ENCODE measurements at places on chromosomes 3 and 15.

DNA sequence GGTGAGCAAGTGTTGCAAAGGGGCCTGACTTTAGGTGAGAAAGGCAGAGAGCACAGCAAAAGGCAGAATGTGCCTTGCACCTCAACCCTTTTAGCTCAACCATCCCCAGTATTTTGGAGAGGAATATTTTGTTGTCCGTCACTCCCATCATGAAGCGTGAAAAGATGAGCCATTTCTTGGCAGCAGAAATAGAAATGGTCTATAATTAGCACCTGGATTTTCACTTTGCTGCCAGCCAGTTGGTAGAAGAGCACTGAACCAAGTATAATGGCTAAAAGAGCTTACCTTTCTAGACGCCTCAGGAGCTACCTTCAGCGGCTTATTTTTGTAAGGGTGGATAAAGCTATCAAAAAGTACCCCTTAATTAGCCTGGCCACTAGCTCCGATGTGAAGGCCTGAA lies 406.7 kb downstream of the OCA2 start:
- DNase-seq = no peak

- DNase-seq = no peak
Observed at GRCh38 chr3:117549716-117550115, 840.1 kb downstream of the TUSC7 start.

DNA sequence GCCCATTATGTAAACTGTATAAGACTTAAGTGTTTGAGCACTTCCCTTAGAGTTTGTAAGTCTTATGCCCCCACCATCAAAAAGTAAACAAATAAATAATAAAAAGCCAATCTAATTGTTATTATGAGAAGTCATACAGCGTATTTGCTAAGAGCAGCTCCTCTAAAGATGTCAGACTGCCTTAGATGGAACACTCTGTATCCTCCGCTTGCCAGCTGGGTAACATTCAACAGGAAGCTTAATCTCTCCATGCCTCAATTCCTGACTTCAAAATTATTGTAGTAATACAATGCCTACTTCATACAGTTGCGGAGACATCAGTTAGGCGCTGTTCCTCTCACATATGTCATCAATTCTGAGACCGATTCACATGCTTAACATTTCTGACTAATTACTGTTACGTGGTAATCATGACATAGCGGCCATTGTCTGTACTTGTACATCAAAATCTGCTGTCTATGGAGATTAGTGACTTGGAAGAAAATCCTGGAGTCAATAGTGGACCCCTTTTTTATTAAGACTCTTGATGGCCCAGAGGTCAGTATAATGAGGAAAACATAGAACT lies 417.7 kb downstream of the LPP start:
- DNase-seq = no peak

DNA sequence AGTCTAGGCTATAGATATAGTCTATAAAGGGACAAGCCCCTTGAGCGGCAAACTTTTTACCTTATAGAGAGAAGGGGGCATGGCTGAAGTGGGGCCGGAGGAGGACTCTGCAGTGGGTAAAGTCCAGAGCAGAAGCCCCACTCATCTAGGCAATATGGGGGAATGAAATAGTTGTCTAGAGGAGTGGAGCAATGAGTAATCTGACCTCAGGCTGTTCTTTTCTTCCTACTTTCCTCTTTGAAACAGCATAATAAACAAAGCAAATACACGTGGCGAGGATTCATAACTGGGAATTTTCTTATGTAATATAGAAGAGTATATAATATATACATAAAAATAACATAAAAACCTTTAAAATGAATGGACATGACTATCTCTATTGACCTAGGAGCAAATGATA lies 546.4 kb upstream of the ZNF385D start:
- DNase-seq = no peak

DNA sequence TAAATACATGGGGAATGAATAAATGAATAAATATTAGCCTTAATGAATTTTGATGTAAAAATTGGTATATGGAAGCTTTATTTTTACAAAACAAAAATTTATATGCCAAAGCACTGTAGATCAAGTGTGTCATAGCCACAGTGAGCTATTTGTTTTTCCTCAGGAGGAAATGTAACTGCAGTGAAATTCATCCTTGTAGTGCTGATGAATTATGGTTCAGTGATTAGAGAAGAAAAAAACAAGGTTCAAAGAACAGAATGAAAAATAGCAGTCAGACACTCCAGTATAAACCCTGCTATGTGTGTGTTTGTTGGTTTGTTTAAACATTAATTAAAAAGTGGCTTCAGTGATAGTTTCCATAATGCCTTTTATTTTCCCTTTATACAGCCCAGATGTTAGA lies 228.0 kb upstream of the GPR149 start:
- DNase-seq = no peak

DNA sequence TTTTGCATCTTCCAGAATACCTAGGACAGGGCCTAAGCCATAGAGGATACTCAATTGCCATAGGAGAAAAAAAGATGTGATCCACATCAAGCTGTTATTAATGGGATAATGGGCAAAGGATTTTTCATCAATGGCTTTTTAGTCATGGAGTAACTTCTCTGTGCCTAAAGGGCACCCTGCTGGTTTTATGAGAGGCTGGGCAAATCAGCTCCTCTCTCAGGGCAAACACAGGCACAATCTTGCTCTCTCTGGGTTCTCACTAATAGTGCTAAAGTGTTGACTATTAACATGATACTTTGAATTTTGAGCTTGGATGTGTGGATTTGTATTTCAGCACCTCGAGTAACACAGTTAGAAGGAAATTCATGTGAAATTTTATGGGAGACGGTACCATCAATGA lies 67.6 kb downstream of the GHSR start:
- DNase-seq = no peak

DNA sequence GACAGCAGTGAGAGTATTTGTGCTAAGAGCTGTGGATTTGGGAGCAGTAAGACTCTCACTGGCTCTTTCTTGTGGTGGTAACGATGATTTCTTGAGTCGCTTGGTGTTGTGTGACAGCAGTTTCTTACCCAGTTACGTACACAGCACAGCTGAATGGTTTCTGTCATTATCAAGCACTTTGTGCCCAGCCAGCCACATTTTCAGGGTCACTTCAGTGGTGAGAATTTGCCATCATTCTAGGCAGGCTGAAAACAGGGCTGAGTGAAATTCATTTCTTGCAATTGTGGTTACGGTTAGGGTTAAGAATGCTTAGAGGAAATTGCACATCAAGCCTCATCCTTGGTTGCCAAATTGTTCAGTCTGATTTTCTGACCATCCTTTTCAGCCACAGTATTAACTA lies 130.1 kb downstream of the RYR3 start:
- DNase-seq = no peak

Measured in NCI-H748 treated with DMSO at 0.1 percent for 48 hours (cell line).